ENCODE measurements at places on chromosomes 3 and 15.
A peak's percentile ranks its signal among the peaks of the same experiment; 100 is the strongest.

GRCh38 chr3:43413676-43414368 lies 127.5 kb downstream of the SNRK start:
- no peak for DNase-seq

DNA sequence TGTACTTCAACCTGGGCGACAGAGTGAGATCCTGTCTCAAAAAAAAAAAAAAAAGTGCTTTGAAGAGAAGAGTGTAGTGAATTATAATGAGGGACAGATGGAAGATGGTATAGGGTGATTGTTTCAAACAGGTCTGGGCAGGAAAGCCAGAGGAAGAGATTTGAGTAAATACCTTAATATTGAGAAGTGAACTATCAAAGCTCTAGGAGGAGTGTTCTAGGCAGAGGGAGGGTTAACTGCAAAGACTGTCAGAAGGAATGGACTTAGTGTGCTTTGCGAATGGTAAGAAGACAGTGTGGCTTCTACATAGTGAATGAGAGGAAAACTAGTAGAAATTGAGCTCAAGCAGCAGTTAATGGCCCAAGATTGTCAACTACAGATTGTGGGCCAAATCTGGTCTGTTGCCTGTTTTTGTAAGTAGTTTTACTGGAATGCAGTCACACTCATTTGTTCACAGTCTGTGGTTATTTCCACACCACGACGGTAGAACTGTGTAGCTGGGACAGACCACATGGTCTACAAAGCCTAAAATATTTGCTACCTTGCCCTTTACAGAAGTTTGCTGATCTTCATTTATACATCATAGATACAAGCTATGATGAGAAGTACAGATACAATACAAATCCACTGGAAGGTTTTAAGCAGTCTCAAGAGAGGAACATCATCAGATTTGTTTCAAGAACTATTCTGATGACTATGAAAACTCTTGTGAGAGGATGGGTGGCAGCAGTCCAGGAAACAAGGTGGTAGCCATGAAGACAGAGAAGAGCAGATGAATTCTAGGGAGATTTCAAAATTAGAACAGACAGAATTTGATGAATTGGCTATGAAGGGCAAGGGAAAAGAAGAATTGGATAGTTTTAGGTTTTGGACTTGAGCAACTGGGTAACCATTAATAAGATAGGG lies 16.5 kb upstream of the USP50 start:
- DNase-seq, result peak; percentile 29

DNA sequence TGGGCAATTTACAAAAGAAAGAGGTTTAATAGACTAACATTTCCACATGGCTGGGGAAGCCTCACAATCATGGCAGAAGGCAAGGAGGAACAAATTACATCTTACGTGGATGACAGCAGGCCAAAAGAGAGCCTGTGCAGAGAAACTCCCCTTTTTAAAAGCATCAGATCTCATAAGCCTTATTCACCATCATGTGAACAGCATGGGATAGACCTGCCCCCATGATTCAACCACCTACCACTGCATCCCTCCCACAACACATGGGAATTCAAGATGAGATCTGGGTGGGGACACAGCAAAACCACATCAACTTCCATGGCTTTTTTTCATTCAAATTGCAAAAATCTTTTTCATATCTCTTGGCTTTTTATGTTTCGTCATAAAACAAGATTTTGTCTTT lies 67.6 kb upstream of the GADL1 start:
- DNase-seq, result no peak

- peak; percentile 65 for DNase-seq
These were observed 20.0 kb downstream of the BOC start for GRCh38 chr3:113231391-113231790.

GRCh38 chr15:64596701-64597476 lies 136.5 kb downstream of the ZNF609 start:
- peak; percentile 40 for DNase-seq

DNA sequence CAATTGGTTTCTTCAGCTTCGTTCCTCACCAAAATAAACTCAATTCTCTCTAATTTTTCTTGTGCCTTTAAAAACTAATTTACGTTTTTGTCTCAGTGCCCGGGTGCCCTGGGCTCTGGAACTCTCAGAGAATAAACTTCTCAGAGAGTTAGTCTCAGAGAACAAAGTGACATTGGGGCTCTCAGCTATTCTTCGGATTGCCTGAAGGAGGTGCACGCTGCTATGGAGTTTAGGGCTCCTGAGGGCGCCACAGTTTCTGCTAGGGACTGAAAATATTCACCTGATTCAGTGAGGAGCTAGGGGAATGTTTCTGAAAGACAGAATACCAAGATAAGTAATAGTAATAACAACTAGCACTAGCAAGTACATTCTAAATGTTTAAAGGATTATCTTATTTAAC lies 22.7 kb downstream of the ZIC4 start:
- DNase-seq, result no peak

DNA sequence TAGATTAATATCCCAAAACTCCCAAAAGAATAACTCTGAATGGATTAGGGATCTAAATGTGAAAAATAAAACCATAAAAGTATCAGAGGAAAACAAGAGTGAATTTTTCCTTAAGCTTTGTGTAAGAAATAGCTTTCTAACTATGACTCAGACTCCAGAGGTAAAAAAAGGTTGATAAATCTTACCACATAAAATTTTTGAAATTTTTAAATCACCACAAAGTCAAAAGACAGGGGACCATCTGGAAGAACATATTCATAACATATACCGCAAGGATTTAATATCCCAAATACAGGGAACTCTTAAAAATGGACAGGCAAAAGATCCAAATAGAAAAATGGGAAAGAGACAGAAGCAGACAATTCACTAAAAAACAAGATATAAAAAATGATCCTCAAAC lies 145.0 kb downstream of the ARNT2 start:
- peak; percentile 53 for DNase-seq

DNA sequence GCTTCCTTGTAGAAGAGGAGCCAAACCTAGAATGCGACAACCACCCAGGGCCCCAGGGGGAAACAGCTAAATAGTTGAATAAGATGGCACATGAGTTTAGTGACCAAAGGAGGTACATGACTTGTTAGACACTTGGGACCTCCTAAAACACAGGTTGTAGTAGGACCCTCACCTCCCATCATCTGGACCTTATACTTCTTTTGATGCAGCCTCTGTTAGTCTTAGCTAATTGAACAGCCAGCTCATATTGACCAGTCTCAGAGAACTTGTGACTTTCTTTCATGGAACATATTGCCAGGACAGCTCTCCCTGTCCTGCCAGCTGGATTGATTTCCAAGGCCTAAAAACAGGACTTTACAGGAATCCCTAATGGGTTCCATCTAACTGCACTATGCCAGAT lies 45.0 kb downstream of the SPSB4 start:
- no peak for DNase-seq

DNA sequence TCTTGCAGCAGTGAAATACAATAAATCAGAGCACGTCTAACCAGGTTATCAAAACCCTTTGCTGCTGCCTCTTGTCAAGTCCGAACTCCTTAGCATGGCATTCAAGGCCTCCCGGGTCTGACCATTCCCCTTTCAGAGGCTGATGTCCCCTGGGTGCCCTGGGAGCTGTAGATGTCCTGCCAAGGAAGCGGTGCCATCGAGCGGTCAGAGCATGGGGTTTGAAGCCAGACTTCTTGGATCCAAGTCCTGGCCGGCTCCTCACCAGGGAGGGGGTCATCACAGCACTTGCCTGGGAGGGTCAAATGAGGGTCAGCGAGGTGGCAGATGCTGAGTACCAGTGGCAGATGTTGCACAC lies 496 bp downstream of the TF start:
- DNase-seq, result no peak

GRCh38 chr3:147360646-147361453 lies 45.5 kb downstream of the ZIC4 start:
- no peak for DNase-seq

- no peak for DNase-seq
These were observed 110.1 kb downstream of the MAP2K5 start for GRCh38 chr15:67652586-67652985.

DNA sequence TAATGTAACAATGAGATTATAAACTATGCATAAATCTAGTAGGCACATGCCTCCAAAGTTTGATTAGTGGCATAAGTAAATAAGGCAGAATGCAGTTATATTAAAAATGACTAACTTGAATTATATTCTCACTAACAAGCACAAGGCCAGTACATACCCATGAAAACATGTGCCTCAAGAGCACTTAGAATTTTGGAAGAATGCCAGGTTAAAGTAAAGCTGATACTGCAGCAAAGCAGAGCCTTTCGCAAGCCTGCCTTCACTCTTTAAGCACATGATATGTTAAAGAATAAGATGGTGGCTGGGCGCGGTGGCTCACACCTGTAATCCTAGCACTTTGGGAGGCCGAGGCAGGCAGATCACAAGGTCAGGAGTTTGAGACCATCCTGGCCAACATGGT lies 49.0 kb downstream of the KBTBD12 start:
- DNase-seq, result no peak

GRCh38 chr15:25508369-25509002 lies 69.7 kb upstream of the UBE3A start:
- peak; percentile 67 for DNase-seq

DNA sequence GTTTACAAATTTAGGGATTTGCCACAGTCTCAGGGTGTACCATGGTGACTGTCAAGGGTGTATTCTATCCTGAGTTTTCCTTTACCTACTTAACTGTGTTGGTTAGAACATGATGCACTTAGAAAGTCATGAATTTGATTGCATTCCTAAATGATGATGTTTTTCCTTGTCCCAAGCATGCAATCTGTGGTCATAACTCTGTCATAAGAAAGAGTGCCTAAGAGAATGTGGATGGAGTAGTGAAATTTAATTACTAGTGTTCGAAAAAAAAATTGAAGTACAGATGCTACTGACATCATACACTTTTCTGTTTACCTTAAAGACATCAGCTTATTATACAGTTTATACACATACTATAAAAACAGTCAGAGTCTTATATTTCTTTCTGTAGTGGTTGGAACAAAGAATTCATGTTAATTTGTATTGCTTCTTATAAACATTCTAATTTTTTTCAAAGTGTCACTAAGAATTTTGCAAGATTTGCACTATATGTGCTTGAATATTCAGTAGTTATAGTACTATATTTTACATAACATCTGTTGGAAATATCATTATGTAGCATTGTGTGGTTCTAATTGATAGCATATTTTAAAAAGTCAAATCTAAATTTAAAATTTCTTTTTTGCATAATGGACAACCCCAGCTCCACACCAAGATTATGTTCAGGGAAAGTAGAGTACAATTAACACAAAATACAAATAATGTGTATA lies 231.3 kb upstream of the KCNMB2 start:
- peak; percentile 45 for DNase-seq

DNA sequence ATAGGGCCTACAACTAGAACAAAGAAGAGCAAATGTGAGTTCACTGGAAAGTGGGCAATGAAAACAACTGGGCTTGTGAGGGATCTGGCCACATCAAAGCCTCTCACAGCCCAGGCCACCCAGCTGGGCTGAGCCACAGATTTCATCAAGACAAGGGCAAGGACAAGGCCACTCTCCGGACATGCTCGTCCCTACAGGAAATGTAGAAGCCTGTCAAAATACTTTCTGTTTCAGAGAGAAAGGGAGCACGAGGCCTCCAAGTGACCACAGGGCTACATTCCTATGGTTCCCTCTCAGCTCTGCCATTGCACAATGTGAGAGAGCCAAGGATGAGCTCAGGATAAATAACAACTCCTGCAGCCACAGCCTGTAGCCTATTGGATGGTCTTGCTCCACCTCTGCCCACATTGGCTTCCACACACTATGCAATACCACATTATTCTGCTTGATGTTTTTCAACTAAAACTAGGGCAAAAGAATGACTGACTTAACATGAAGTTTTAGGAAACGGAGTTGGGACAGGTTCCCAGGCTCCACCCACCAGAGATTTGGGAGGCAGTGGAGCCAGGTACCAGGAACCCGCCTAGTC lies 12.1 kb downstream of the TBC1D2B start:
- DNase-seq, result peak; percentile 96

GRCh38 chr15:29883126-29883525 lies 60.9 kb upstream of the TJP1 start:
- no peak for DNase-seq

- no peak for DNase-seq
These were observed 60.8 kb upstream of the ZBTB38 start for GRCh38 chr3:141307351-141308059.

DNA sequence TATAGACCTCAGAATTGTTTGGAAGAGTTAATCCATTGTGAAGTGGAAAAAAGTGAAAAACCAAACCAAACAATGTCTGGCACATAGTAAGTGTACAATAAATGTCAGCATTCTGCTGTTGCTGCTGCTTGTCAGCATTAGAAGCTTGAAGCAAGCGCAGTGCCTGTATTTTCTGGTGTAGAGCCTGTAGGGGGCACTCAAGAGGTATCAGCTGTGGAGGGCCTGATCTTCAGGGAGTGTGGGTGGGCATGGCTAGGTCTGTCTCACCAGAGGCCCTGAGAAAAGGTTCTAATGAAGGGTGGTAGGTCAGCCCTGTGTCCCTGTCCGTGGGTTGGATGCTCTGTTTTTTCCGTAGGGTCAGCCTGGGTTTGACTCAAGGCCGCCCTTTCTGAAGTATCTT lies 3.6 kb downstream of the ADAMTSL3 start:
- no peak for DNase-seq

DNA sequence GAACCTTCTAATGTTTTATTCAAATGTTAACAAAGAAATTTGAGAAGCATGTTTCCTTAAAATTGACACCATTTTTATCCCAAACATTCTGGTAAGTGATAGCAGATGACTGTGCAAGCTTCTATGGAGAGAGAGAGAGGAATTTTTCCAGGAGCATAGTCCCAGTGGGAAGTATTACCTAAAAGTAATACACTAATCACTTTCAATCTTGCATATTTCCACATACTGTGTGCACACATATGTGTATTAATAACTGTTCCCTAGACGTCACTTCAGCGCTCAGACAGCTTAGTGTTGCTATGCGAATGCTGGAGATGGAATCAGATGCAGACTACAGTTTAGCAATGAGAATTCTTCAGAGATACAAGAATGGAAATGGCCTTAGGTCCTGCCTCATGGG lies 424.3 kb upstream of the TPRG1 start:
- DNase-seq, result no peak

- DNase-seq, result peak; percentile 7
These were observed 69.3 kb upstream of the CGNL1 start for GRCh38 chr15:57306944-57307411.

- DNase-seq, result no peak
These were observed 175.7 kb downstream of the FAM43A start for GRCh38 chr3:194861375-194861774.

DNA sequence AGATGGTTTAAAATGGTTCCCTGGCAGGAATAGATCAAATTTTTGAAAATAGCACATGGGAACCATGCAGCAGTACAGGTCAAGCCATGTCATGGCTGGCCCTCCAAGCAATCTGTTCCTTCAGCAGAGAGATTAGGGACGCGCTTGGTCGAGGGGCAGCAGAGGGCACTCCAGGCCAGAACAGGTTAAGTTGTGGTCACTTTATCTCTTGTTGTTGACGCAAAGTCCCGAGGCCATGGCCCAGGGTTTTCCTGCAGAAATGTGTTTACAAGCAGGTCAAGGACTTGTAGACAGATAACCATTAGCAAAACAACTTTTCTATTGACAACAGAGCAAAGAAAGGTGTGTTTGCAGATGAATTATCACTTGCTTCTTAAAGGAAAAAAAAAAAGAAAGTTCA lies 570.0 kb upstream of the NR2F2 start:
- DNase-seq, result no peak

GRCh38 chr3:149654188-149654601 lies 3.6 kb downstream of the WWTR1 start:
- peak; percentile 48 for DNase-seq

Data from AG08395 (cell line).